Activated T-cell treated with anti-CD3 and anti-CD28 coated beads, Interleukin-2, amount 50 U/mL, for 1 hour (primary cell): ENCODE measurements at places on chromosomes 3 and 15.

- DNase-seq, result no peak
Observed at GRCh38 chr3:124140746-124141145, 148.8 kb upstream of the ROPN1 start.

DNA sequence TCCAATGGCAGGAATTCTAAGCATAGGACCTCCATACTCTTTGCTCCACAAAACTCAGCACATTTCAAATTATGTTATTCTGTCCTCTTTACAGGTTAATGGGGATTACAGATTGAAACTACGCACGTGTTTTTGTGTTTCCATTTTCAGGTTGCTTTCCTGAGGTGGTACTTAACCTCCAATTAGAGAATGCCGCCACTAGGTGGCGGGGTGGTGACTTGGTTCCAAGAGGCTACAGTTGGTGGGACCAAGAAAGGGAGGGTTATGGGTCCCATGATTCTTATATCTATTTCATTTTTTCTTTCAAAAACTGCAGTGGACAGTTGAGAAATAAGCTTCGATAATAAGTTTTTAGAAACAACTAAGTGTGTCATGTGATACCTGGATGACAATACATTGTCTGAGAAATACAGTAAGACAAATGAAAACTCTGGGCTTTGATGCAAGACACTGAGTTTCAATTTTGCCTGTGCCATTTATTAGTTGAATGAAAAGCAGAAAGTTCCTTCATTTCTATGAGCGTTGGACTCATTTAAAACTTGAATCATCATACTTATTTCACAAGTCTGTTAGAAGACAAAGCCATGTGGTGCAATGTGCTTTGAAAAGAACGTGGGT, 539.0 kb downstream of the FGF12 start:
- no peak for DNase-seq

- no peak for DNase-seq
Observed at GRCh38 chr15:36858423-36858822, 241.9 kb downstream of the MEIS2 start.

- DNase-seq, result no peak
Observed at GRCh38 chr15:74044267-74045110, 37.9 kb downstream of the GOLGA6A start.
